ENCODE measurements at places on chromosomes 6 and 20.
A peak's percentile ranks its signal among the peaks of the same experiment; 100 is the strongest.

GRCh38 chr6:78995946-78996345, 82.1 kb downstream of the PHIP start:
- no peak for DNase-seq

DNA sequence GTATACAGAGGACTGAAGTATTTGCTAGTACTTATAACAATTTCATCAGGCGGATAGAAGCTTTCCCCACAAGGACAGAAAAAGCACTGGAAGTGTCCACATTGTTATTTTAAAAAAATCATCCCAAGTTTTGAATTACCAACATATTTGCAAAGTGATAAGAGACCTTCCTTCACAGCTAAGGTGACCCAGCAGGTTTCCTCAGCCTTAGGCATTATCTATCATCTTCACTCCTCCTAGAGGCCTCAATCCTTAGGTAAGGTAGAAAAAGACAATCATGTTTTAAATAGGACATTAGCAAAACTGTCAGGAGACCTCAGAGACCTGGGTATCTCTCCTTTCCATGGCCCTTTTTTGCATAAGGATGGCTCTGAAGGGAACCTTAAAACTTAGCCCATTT, 72.5 kb upstream of the CHD6 start:
- no peak for DNase-seq

DNA sequence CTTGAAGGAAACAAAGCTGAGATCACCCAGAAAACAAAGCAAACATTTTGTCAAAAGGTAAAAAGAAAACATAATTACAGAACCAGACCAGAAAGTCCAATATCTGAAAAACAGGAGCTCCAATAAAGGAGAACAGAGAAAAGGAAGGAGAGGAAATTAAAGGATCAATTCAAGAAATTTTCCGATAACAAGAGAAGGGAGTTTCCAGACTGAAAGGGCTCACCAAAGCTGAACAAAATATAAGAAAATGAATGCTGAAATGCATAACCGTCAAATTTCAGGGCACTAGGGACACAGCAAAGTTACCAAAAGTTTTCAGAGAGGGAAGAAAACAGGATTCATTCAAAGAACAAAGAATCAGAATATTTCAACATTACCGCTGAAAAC, 23.9 kb downstream of the ILRUN start:
- DNase-seq: no peak

DNA sequence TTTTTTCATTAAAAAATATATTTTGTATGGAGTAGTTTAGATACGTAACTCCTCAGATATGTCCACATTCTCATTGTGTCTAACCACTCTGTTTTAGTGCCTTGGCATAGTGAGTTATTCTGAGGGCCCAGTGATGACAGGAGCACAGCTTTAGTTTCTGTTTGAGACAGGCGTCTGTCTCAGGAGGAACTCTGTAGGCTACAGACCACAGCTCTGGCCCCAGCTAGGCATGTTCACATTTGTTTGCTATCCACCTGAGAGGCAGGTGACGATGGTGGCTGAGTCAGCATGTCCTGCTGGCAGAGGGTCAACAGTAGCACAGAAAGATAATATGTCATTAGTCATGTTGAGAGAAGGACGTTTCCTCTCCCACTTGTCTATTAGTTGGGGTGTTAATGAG, 16.3 kb downstream of the LRRC1 start:
- DNase-seq: no peak

DNA sequence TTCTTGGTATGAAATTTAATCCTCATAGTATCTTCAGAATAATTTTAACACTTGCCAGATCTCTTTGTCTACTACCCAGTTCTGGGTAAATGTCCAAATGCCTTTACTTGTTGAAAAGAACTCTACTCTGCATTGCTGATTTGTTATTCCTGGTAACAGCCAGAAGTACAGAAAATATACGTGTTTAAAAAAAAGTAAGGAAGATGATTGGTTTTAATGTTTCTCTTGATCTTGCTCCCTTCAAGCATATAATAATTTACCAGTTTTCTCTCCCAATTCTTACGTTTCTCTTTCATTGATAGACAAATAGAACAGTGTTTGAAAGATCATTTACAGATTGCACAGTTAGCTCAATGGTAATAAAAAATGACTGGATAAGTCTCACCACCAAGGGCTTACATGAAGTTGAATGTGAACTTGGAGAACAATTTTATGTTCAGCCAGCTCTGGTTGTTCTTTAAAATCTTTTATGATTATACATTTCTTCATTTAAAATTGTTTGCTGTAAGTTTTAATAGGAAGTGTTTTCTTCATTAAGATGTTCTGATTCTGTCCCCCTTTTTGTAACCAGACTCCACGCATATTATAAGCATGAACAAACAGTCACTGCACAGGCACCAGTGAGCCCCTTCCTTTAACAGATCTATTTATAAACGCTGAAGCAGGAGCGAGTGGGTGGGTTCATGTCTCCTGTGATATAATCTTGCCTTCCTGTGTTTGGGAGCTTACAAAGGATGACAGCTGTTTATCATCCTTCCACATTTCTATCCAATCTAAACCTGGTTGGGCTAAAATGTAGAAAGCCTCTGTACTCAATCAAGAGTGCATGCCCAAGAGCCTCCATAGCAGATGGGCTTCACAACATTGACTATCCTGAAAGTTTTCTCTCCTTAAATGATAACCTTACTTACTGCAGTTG, 299.5 kb downstream of the PRL start:
- DNase-seq: no peak

DNA sequence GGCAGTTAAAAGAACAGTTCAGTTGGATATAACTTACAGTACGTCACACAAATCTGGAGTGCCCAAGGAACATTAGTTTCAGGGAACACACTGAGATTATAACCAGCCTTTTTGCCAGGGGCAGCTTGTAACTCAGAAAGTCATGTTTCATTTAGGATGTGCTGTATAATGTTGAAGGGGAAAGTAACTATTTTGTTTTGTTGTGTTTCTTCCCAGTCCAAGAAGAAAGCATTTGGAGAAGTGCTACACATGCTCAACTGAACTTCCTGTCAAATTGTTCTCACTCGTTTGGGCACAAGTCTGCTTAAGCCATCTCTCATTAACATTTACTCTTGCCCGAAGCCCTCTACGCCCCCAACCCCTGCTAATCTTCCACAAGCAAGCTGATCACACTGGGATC, 157.9 kb downstream of the BTBD9 start:
- DNase-seq: no peak

- no peak for DNase-seq
Observed at GRCh38 chr6:8686077-8686476, 250.7 kb upstream of the SLC35B3 start.

DNA sequence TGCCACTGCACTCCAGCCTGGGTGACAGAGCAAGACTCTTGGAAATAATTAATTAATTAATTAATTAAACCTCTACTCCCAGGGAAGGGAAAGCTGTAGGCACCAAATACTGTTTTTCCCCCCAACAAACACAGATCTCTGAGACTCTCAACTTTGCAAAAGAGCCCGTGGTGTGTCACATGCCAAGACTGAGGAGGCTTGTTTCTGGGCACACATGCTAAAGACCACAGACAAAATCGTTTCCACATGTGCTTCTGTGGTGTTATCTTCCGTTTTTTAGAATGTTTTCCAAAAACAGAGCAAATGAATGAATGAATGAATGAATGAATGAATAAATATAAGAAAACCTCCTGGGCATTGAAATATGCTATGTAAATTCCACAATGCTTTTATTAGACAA, 55.6 kb upstream of the ATXN1 start:
- DNase-seq: no peak

GRCh38 chr6:28603891-28604290, 78.2 kb downstream of the GPX5 start:
- no peak for DNase-seq

DNA sequence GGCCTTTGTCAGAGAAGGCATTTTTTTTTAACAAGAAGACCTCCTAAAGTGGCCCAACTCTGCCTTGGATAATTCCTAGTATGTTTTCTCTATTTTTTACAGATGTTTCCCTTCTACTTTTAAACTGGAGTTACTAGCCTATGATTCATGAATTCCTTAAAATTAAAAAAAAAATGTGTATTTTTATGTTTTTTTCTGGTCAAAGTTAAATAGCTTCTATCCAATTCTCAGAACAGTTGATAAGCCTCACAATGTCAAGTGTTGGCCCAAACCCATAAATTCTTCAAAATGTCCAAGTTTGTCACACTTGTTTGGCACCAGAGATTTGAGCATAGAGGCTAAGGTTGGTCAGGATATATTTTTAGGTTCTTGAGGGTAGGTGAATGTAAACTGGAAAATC, 64.0 kb downstream of the JAG1 start:
- DNase-seq: no peak

- no peak for DNase-seq
Observed at GRCh38 chr20:2829376-2829775, 11.1 kb downstream of the PCED1A start.

GRCh38 chr6:152091851-152092341, 284.4 kb downstream of the ESR1 start:
- DNase-seq: no peak

DNA sequence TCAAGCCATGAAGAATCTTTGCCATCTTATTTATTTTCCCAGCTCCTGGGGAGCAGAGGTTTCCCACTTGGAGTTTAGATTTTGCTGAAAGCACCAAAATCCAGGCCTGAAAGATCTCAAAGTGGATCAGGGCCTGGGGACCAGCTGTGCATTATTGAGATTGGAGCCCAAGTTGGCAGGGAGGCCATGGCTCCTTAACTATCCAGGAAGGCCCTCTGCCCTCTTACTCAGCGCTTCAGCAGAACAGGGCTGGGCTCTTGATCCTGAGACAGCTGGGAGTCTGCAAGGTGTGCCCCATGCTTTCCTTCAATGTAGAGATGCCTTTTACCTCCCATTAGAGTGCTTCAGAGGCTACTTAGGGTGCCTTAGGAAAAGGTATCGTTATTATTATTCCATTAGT, 24.6 kb downstream of the FOXO3 start:
- DNase-seq: no peak

- no peak for DNase-seq
Observed at GRCh38 chr20:47438464-47439381, 63.0 kb upstream of the NCOA3 start.

GRCh38 chr20:58707770-58708169, 15.2 kb downstream of the NPEPL1 start:
- DNase-seq: no peak

- DNase-seq: no peak
Observed at GRCh38 chr20:5511930-5512329, 195.2 kb upstream of the PROKR2 start.

- DNase-seq: peak; percentile 31
Observed at GRCh38 chr20:38221119-38221589, 39.4 kb downstream of the KIAA1755 start.

- DNase-seq: no peak
Observed at GRCh38 chr6:9646342-9647070, 768.4 kb downstream of the TFAP2A start.

DNA sequence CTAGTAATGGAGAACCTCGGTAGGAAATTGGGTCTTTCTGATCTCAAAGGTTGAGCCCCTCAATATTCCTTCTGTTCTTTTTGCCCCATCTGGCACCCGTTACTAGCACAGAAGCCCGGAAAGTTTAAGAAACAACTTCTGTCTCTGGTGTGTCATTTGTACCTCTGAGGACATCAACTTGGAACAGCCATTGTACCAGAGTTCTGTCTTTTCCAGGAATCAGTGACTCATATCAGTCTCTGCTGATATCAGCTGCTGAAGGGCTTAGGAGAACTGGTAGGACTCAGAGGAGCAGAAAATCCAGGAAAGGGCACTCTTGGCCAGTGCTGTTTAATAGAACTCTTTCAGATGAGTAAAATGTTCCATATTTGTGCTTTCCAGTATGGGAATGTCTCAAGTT, 78.3 kb upstream of the CHD6 start:
- DNase-seq: no peak

GRCh38 chr20:49985617-49986016, 2.8 kb downstream of the SNAI1 start:
- no peak for DNase-seq

DNA sequence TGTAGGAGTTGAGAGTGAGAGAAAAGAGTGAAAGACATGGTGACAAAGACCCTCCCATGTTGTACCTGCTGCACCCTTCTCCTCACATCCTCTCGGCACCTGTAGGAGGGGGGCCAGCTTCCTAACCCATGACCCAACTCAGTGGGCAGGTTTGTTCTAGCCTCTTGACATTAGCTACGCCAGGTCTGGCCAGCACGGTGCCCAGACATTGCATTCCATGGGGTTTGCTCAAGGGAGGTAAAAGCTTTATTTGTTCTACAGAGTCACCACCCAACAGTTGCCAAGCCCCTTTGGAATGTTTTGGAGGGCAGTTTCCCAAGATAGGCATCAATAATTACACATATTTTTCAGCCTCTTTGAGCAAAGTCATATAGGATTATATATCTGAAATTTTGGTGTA, 22.7 kb upstream of the TGM6 start:
- DNase-seq: no peak

DNA sequence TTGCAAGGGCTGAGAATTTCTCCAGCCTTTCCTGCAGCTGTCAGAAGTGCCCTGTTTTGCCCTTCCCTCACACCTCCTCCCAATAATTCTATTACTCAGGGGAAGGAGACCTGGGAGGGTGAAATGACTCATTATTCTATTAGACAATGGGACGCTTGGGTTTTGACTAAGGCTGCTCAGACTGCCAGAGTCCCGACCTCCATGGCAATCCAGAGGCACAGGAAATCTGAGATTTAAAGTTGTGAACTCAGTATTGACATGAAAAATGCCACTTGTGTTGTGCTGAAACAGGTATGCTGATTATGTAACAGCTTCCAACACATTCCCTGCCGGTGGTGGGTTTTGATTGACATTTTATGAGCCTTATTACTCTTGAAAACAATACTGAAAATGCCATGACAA, 625.9 kb upstream of the FLRT3 start:
- DNase-seq: no peak

DNA sequence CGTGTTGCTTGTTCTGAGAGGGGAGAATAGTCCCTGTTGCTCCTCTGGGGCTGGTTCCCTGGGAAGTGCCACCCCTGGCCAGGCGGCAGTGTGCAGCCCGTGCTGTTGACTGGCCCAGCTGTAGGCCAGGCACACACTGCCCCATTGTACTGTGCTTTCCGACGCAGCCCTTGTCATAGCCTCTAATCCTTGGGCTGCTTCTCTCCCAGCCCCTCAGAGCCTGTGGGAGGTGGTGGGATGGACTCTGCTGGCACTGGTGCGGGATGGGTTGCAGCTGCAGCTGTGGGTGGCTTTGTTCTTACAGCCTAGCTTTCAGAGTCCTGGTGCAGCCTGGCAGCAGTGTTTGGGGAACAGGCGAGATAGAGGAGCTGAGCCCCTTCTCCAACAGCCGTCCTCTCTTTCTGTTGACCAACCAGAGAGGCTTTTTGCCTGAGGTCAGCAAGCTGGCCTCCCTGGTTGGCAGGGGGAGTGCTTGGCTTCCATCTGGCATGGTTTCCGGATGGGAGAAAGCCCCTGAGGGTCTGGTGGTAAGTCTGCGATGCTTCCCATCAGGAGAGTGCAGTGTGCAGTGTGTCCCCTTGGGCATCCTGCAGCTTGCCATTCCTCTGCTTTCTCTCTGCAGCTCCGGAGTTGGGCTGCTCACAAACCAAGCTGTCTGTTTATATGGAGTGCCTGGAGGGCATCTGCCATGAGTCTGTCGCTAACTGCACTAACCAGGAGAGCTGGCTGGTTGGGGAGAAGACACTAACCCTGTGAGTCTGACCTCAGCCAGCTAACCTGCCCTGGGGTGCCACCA, 12.1 kb downstream of the TJAP1 start:
- DNase-seq: peak; percentile 94

Data from anterior cingulate cortex (tissue), 58 donors.